Kidney (tissue), 22 donors: ENCODE measurements at places on chromosomes 7 and 10.

GRCh38 chr10:133357285-133358161, at the start of gene FUOM:
Gene FUOM (minus strand): TSS chr10:133358019. CDS start chr10:133358007, 12 bp downstream.
- peak; percentile 94 for DNase-seq

- no peak for DNase-seq
These were observed 348.5 kb downstream of the GRID1 start for GRCh38 chr10:86017841-86018734.

DNA sequence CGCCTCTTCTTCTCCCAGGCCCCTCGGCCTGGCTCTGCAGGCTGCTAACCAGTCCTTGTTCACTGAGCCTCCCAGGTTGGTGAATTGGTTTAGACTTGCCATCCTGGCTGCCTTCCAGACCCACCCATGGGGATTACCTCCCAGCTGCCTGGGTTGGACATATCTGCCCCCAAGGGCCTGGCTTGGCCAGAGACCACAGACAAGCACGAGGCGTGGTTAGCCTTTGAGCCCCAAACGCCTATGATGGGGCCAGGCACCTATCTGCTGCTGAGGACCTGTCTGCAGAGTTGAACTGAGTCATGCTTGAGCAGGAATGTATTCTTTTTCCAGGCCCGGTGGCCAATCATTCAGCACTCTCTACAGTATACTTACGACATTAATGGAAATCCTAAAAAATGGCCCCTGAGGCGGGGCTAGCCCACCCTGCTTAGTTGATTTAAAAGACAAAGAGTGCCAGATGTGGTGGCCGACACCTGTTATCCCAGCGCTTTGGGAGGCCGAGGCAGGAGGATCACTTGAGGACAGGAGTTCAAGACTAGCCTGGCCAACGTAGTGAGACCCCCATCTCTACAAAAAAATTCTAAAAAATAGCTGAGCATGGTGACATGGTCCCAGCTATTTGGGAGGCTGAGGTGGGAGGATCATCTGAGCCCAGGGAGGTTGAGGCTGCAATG, 361.5 kb downstream of the FRMD4A start:
- no peak for DNase-seq

DNA sequence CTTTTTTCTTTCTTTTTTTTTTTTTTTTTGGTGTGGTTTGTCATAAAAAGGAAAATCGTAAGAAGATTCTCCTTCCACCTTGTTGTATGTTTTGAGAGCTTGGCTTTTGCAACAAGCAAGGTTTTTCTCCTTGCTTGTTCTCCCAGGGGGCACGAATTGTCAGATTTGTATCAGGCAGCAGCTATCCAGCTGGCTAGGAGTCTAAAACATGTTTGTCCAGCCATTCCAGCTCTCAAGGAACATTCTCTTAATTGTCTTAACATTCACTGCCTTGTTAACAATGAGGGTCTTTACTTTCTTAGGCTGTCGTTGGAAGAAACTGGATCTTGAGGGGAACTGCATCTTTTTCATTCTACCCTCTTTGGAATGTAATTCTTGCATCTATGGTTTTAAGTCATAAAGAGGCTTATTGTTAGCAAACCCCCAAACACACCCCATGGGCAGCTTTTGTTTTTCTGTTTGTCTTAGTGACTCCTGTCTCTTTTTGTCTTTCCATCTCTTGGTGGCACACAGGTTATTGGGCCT, 14.6 kb downstream of the SHTN1 start:
- no peak for DNase-seq

GRCh38 chr7:120404042-120404441, 131.1 kb downstream of the KCND2 start:
- DNase-seq, result no peak

DNA sequence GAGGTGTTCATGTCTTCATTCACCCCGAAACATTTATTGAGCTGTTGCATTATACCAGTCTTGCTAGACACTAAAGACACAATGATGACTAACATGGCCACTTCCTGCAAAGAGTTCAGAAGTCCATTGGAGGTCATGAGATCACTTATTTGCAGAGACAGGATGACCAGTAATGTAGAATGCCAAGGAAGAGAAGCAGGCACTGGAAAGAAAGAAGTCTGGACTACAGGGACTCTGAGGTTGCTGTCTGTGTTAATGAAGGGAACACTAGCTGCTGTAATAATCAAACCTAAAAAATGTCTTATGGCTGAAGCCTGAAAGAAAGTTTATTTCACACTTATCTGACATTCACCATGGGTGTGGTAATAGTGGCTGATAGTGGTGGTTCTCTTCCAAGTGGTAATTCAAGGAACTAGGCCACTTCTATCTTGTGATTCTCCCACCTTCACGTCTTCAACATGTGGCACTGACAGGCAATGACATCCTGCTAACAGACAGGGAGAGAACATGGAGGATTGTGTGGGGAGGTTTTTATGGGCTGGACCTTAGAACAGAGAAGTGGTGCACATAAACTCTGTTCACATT, 89.2 kb upstream of the MKLN1 start:
- no peak for DNase-seq

DNA sequence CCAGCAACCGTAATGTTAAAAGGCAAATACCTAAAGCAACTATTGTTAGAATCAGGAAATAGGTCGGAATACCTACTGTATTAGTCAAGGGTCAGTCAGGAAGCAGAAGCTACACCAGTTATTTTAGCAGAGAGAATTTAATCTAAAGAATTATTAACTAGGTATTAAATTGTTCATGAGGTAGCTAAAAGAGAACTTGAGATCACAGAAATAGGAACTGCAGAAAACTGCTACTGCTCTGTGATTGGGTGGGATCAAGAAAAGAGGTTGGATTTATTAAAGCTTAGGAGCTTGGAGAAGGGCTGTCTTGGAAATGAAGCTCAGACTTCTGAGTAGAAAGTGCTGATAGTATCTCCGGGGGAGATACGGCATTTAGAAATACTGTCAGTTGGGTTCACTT, 20.0 kb upstream of the ZNF438 start:
- DNase-seq, result no peak

GRCh38 chr7:32330602-32331001, 159.6 kb downstream of the LSM5 start:
- no peak for DNase-seq

GRCh38 chr10:45374350-45375052, 485 bp downstream of the ALOX5 start:
- no peak for DNase-seq

DNA sequence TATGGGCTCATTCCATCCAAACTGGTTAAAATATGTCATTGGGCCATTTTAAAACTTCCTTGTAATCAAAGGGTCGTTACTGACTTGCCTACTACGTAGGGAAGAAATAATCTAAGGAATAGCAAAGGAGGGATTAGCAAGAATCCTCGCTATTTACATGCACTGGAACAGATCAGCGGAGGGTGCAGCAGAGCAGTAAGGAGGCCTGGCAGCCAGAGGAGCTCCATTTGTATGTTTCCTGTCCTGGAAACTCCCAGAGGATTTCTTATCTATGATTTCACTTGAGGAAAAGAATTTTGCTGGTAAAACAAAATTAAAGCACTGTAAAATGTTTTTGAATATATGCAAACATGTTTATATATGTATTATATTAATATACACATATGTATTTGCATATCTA, 107.3 kb downstream of the TPK1 start:
- DNase-seq, result no peak

DNA sequence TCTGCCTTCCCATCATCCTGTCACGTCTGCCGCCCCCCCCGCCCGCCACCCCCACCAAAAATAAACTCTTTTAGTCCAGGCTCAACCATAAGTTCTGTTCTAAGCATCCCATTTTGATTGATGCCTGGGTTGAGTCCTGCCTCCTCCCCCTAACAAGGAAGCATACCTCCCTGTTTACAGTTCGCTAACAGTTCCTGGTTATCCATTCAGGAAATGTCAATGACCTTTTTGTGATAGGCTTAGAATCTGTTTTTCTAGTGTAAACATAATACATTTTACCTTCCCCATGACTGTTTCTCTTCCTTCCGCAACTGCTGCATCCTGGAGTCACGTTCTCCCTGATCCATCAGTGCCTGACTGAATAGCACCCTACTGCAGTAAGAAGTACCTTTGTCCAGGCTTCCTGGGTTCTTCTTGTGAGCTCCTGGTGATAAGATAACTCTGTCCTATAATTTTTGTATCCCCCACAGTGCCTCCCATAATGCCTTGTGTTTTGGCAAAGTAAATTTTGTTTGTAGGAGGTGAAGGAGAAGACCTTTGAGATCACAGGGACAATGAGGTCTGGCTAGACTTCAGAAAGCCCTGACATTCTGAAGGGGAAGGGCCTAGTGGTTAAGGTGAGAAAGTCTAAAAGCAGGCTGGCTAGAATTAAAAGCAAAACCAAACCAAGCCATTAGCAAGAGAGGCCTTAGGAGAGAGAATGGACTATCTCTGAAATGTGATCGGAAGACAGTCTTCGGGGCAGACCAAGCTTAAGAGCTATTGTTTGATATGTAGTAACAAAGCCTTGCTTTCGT, 7.3 kb downstream of the AGFG2 start:
- DNase-seq, result no peak

DNA sequence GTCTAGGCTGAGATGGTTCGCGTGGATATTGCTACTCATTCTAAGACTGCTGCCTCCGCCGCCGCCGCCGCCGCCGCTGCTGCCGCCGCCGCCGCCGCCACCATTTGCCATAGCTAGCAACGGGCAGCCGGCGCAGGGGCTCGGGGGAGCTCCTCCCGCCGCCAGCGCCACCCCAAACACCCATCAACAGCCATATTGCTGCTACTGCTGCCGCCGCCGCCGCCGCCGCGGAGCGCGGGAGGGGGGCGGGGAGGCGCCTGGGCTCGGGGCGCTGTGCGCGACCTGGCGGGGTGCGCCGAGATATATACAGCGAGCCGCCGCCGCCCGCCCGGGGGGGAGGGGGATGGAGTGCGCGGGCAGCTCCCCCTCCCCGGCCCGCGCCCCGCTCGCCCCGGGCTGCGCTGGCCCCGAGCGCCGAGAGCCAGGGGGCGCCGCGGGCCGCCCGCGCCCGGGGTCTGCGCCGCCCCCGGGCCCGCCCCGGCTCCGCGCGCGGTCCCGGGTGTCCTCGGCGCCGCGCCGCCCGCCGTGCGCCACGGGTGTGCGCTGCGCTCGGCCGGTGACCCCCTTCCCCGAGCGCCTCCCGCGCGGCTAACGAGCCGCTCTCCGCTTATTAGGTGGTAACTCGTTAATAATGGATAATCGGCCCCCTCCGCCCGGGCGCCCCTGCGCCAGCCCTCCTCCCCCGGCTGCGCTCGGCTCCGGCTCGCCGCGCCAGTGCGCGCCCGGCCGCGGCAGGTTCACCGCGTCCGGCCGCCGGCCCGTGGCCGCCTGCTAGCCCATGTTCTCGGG, at the start of gene KCNMA1:
TSS of gene KCNMA1 (minus strand) at position 277 of the 789 bp plus-strand sequence.
- peak; percentile 66 for DNase-seq

- DNase-seq, result no peak
These were observed 547 bp downstream of the DDIT4 start for GRCh38 chr10:72274213-72274729.

DNA sequence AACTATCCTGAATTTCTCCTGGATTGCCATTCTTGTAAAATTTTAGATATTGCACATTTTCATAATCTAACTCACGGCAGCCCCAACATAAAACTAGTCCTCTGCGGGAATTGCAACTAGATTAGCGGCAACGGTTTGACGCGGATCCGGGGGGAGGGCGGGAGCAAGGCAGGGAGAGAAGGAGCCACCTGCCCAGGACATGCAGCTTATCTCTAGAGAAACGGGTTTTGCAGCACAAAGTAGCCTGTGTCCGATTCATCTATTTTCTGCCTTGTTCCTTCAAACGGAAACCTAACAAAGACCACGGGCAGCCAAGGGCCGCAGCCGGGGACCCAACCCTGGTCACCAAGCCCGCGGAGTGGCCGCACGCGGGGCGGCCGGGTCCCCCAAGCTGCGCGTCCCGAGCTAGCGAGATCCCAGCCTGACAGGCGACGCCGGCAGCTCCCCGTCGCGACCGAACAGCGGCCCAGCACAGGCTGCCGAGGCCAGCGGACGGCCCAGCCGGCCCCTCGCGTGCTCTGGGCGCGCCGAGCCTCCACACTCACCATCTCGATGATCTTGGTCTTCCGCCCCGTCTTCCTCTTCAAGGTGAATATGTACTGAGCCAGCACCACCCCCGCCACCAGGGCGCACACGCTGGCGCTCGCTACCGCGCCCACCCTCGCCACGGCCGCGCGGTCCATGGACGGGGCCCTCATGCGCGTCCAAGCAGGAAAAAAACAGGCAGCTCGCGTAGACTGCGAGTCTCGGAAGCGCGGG, at the start of gene NT5C3A:
TSS of gene NT5C3A (minus strand) at position 754 of the 759 bp plus-strand sequence. CDS start at position 683, 71 bp downstream.
- peak; percentile 67 for DNase-seq

- DNase-seq, result no peak
These were observed 140.8 kb downstream of the GLCCI1 start for GRCh38 chr7:8109196-8110022.

DNA sequence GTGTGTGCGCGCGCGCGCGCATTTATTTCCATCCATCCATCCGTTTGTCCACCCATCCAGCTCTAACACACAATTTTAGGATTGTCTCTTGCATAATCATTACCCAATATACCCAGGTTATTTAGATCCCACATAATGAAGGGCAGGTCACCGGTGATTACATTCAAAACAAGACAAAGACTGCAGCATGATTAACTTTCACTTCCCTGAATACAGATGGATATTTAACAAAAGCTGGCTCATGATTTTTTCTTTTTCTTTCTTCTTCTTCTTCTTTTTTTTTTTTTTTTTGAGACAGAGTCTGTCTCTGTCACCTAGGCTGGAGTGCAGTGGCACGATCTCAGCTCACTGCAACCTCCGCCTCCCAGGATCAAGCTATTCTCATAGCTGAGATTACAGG, 86.2 kb downstream of the SH3PXD2A start:
- no peak for DNase-seq

GRCh38 chr7:39130274-39130673, 152.6 kb downstream of the POU6F2 start:
- DNase-seq, result no peak

- DNase-seq, result peak; percentile 87
These were observed 106.9 kb upstream of the GPR26 start for GRCh38 chr10:123559066-123559822.
